Right ventricle myocardium superior (tissue), 1 donor: ENCODE measurements at places on chromosomes 7 and 10. TPM values are rescaled to one million over a fixed set of nuclear protein-coding genes. Genes with fewer than 3 reads are reported as not detected.

Gene UTF1
- total RNA-seq = not detected

GRCh38 chr7:123627851-123628250, 26.2 kb downstream of the ASB15 start:
- no peak for DNase-seq

GRCh38 chr10:97566336-97566996, 6.1 kb upstream of the ANKRD2 start:
- DNase-seq = no peak

DNA sequence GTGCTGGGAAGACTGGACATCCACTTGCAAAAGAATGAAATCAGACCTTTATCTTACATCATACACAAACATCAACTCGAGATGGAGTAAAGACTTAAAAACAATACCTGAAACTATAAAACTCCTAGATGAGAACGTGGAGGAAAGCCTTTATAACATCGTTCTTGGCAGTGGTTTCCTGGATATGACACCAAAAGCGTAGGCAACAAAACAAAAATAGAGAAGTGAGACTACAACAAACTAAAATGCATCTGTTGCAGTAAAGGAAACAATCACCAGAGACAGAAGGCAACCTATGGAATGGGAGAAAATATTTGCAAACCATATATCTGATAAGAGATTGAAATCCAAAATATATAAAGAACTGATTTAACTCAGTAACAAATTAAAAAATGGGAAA, 33.3 kb downstream of the CC2D2B start:
- no peak for DNase-seq

Gene EPHB6
- total RNA-seq = 2.6 TPM

- DNase-seq = peak; percentile 98
These were observed at the start of gene PFKFB3 for GRCh38 chr10:6202684-6203330. Gene PFKFB3 (plus strand): TSS chr10:6202932. CDS start chr10:6203261, 329 bp downstream.

DNA sequence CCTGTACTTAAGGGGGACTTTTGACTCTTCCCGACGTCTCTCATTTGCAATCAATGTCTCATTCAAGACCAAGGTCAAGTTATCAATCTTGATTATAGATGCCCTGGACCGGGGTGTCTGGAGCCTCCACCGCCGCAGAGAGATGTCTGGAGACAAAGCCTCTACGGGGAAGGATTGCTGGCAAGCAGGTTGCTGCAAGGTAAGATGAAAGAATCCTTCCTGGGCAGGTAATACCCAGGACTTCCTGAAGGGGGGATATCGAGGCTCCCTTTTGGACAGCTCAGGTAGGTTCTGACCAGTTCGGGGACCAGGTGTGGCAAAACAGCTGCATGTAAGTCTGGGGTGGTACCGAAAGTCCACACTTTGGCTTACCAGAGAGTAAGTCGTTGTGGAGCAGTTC, 12.5 kb upstream of the CUX1 start:
- DNase-seq = no peak

Gene HNRNPA2B1
- 400 TPM for total RNA-seq

Gene SLC35B4
- total RNA-seq = 5.8 TPM
